T-helper 9 cell (primary cell): ENCODE measurements at places on chromosomes 16 and 17.

DNA sequence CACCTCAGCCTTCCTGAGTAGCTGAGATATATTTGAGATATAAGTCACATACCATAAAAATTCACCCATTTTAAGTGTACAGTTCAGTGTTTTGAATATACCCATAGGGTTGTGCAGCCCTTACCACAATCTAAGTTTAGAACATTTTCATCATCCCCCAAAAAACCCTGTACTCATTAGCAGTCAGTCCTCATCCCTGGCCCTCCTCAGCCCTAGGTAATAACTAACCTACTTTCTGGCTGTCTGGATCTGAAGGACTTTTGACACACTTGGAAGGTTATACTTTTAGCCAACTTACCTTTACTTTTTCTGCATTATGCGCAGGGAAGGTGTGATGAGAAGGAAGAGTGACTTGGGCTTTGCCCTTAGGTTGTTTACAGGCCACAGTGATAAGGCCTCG, 4.0 kb upstream of the PLEKHG4 start:
- DNase-seq: no peak

DNA sequence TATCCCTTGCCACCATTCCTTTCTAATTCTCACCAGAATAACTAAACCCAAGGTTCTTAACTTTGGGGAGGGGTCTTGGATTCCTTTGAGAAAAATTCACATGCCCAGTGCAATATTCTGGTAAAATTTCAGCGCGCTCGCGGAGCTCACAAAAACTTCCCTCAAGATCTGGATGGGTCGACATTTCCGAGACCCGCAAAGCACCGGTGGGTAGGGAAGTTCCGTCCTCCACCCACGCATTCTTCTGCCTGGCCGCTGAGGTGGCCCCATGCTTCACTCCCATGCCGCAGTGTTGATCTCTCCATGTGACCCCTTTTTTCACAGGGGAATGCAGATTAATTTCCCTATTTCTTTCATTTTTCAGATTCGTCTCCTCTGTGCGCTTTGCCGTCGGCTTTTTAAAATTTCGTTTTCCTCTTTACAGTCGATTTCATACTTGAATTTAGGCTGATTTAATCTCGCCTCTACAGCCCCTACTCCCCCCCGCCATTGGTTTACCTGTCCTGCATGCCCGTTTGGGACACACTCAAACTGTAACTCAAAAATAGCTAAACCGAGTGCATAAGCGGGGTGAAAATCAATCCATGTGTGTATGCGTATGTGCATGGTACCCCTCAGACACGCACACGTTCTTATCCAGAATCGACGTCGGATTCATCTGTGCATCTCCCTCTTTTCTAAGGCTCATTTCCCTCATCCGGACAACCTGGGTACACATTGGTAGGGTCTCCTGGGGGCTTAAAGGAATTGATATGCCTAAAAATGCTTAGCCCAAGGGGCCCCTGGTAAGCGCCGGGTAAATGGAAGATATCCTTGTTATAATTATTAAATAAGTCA, 1.4 kb upstream of the SP6 start:
- DNase-seq: no peak

- DNase-seq: no peak
These were observed 11.0 kb upstream of the GPR139 start for GRCh38 chr16:20084624-20085226.

DNA sequence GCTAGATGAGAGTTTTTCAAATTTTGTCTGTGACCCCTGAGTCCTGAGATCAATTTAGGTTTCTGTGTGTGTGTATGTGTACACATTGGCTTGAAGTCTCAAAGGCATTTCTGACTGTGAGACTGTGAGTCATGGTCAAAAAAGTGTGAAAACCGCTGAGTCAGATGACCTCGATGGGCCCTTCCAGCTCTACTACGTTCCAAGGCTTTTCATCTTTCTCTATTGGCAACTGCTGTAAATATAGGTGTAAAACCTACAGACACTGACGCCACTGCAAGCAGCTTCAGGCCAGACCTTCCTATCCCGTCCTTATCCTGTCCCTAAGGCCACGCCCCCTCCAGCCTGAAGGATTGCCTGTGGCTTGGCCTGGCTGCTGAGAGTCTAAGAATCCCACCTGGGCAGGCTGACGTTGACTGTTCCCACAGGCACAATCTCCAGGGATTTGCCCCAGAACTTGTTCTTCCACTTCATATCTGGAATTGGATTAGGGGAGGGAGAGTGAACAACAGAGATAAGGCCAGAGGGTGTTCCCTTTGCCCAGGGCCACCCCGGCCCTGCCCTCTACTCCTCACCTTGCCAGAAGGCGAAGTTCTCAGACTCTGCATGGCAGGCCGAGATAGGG, 11.3 kb downstream of the OSBPL7 start:
- DNase-seq: no peak

DNA sequence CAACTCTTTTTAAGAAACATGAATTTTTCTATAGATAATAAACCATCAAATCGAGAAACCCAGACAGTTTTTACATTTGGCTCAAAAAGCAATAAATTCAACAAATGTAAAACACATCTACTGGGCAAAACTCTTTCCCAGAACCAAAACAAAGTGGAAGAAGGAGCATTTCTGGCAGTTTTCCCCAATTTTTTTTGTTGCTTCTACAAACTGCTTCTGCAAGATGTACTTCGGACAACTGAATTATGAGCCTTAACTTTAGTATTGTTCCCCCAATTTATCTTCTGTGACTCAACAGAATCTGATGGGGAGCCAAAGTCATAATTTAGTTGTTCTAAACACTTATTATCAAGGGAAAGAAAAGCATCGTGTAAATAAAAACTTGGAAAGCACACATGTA, 1047.2 kb downstream of the CDH11 start:
- no peak for DNase-seq

- no peak for DNase-seq
These were observed 1.2 kb upstream of the BCO1 start for GRCh38 chr16:81237282-81237681.

GRCh38 chr17:50668025-50668837, 33.5 kb downstream of the ABCC3 start:
- no peak for DNase-seq
